ENCODE measurements at places on chromosomes 16 and 17.

GRCh38 chr16:74449470-74449869, 28.2 kb upstream of the CLEC18B start:
- DNase-seq, result no peak

DNA sequence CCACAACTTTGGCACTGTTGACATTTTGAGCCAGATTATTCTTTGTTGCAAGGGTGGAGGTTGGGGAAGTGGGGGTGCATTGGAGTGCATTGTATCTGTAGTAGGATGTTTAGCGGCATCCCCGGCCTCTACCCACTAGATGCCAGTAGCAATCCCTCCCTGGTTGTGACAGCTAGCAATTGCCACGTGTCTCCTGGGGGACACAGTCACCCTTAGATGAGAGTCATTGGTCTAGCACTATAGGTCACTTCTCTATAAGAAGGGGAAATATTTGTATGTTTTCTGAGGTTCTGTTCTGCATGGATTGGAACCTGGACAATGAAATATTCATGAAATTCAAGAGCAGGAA, 32.4 kb downstream of the MSI2 start:
- DNase-seq, result no peak

DNA sequence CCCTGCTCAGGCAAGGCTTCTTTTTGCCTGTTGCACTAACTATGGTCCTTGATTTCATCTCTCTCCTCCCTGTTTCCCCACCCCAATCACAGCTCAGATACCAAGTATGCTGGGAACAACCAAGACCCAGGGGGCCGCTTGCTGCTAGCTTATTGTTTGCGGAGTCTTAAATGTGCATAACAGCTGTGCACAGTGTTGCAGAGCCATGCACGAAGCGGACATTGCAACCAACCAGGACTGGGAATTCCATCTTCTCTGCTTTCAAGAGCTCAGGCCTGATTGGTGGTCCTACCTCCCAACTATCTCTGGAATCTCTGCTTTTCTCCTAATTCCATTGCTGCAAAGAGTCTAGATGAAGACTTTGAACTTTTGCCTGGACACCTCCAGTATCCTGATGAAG, 281.3 kb upstream of the TNRC6C start:
- DNase-seq, result no peak

GRCh38 chr17:29036584-29036983, 6.4 kb upstream of the PIPOX start:
- no peak for DNase-seq

DNA sequence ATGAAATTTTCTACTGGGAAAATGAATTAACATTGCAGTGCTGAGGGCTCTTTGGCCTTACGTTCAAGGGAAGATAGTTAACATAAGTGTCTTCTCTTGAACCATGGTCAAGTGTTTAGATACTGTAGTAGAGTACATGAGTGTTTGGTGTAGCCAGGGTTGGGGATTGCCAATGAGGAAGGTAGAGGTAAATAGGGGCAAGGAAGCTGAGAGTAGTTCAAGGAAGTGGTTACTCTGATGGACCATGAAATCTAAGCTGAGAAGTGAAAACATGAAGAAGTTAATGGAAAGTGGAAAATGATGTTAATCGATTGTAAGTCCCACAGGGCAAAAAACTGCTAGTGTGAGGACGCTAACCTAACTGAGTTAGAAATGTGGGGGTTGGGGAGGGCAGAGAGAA, 249.6 kb upstream of the AXIN2 start:
- no peak for DNase-seq

DNA sequence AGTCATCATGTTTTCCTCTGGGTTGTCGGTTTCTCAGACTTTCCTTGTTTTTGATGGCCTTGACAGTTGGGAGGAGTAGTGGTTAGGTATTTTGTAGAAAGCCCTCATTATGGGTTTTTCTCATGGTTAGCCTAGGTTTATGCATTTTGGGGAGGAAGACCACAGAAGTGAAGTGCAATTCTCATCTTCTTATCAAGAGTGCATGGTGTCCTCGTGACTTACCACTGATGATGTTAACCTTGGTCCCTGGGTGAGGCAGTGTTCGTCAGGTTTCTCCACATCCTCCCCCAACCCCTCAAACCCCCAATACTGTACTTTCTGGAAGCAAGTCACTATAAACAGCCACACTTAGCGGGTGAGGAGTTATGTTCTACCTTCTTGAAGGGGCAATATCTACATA, 42.3 kb downstream of the BPTF start:
- no peak for DNase-seq

GRCh38 chr17:49739641-49740271, 24.2 kb downstream of the FAM117A start:
- no peak for DNase-seq

GRCh38 chr17:5203178-5203907, 11.7 kb upstream of the ZNF594 start:
- DNase-seq, result no peak
